ENCODE measurements at places on chromosomes 5 and 9. TPM values are rescaled to one million over a fixed set of nuclear protein-coding genes. Genes with fewer than 3 reads are reported as not detected.

- no peak for DNase-seq
- peak overlapping the region; percentile 98 for H3K4me3 ChIP-seq
- no peak overlapping the region for H3K27ac ChIP-seq
- no peaks in the 10 kb centered on the region for H3K36me3 ChIP-seq
- no peaks in the 10 kb centered on the region for H3K27me3 ChIP-seq
- peaks cover 34% of the 10 kb centered on the region for H3K4me1 ChIP-seq
Measured at GRCh38 chr9:129078691-129079503, 2.0 kb upstream of the DOLPP1 start.

DNA sequence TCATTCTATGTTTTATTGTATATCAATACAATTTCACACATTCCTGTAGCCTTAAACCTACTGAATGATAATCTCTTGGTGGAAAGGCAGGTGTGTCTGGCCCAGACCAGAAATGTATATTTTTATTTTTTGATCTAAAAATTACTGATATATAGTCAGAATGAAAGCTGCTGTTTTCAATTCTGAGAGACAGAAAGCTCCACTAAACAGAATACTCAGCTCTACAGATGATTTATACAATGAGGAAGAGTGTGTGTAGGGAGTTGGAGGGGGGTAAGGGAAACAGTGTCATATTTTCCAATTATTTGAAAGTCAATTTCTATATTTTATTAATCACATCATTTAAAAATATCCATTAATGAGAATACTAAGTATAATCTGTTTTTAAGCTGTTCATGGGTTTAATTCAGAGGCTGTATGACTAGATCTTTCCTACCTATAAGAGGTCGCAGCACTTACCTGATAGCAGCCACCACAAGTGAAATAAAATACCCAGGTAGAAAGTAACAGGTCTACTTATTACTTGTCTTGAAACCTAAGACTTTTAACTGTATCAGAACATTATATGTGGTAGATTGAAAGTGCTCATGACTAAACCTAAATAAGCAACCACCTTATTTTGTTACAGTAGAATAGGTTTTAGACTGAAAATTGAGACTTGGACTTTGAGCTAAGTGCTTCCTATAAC lies 183.4 kb downstream of the TMC1 start:
- no peak for DNase-seq
- no peaks in the 10 kb centered on the region for H3K36me3 ChIP-seq
- H3K4me1 ChIP-seq = no peaks in the 10 kb centered on the region
- H3K27me3 ChIP-seq = no peaks in the 10 kb centered on the region

DNA sequence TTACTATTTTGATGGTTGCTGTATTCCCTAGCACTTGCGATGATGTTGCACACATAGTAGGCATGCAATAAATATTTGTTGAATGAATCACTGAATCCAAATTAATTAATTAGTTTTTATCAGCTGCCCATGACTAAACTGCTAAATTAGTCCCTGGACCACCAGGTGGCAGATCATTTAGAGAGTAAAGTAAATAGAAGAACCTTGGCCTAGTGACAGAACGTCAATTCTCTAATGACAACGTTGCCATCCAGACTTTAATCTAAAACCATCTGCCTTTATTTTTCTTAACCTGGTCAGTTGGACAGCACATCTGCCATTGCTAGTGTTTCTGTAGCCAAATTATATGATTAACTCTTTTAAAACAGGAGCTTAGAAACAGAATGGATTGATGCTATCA lies 457.5 kb downstream of the KIF4B start:
- no peak overlapping the region for H3K4me3 ChIP-seq
- H3K4me1 ChIP-seq = no peaks in the 10 kb centered on the region
- no peak overlapping the region for H3K27ac ChIP-seq
- no peaks in the 10 kb centered on the region for H3K36me3 ChIP-seq
- H3K27me3 ChIP-seq = peaks cover 9% of the 10 kb centered on the region
- no peak for DNase-seq

- H3K4me3 ChIP-seq = peak overlapping the region; percentile 82
- DNase-seq = peak; percentile 36
- peaks cover 9% of the 10 kb centered on the region for H3K36me3 ChIP-seq
- peak overlapping the region; percentile 98 for H3K27ac ChIP-seq
- H3K4me1 ChIP-seq = peaks cover 91% of the 10 kb centered on the region
Measured at GRCh38 chr5:119397518-119398380, 41.9 kb downstream of the TNFAIP8 start.

HAPLN1 gene
- total RNA-seq = not detected

SECISBP2 gene
- total RNA-seq = 47.0 TPM
